ENCODE measurements at places on chromosomes 6 and 20.

DNA sequence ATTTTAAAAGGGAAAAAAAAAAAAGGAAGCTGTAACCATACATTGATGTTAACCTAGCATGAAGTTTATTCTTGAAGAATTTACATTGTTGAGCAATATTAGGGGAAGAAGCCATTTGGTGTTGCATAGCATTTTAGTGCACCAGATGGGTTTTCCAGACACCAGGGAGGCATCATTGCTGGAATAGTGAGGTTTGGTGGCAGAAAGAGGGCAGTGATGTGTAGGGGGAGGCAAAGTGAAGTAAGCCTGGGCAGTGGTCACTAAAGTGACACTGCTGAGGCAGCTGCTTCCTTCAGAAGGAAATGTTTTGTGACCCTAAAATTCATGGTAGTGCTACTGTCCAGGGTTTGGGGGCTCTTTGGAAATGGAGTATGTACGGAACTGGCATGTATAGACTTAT, 2.6 kb downstream of the TOMM6 start:
- no peak for DNase-seq

DNA sequence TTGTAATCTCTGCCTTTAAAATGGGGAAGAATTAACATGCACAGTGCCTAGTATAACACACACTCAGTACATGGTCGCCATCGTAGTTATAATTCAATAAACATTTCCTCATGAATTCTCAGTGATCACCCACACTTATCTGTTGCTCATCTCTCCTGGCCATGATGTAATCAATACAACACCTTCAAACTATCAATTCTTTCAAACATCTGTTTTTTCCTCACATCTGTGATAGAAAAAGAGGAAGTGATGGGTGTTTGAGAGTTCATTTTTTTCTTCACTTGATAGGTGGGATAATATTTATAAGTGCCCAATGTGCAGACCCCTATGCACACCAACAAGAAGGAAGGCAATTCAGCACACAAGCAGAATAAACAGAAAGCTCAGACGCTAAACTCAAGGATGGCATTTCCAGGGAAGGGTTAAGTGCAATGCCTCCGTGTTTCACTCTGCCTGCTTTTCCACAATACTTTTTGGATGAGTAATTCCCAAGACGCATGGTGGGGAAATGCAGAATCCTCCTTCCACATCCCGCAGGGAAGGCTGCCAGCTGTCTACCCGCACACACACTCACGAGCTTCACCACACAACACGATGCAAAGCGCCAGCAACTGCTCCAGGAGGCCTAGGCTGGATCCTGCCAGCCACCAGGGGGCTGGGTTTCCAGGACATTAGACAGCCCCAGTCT, 100.3 kb downstream of the GMPR start:
- no peak for DNase-seq

DNA sequence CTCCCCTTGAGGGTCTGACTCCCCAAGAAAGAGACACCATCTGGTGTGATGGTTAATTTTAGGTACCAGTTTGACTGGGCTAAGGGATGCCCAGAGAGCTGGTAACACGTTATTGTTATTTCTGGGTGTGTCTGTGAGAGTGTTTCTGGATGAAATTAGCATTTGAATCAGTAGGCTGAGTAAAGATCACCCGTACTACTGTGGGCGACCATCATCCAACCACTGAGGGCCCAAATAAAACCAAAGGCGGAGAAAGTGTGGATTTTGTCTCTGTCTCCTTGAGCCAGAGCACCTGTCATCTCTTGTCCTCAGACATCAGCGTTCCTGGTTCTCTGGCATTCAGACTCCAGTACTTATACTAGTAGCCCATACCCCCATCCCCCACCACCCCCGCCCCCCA, 7.9 kb upstream of the CNKSR3 start:
- DNase-seq = no peak

GRCh38 chr6:121666814-121667213, 231.4 kb downstream of the GJA1 start:
- no peak for DNase-seq

GRCh38 chr6:13927203-13927602, 2.5 kb downstream of the RNF182 start:
- DNase-seq = no peak

DNA sequence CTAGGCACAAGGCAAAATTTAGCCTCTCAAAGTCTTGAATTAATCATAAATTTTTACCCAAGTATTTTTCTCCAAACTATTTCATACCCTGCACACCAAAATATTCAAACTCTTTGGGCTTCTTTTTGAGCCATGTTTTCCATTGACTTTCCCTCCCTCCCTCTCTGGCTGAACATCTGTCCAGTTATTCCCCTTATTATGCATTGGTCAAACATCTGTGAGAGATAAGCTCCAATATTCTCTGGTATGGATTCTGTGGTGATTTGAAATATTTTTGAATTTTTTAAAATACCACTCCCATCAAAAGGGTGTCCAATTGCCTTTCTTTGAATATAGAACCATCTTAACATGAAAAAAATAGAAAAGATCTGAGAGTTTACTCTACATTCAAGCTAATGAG, 244.2 kb downstream of the RFPL4B start:
- DNase-seq = no peak

DNA sequence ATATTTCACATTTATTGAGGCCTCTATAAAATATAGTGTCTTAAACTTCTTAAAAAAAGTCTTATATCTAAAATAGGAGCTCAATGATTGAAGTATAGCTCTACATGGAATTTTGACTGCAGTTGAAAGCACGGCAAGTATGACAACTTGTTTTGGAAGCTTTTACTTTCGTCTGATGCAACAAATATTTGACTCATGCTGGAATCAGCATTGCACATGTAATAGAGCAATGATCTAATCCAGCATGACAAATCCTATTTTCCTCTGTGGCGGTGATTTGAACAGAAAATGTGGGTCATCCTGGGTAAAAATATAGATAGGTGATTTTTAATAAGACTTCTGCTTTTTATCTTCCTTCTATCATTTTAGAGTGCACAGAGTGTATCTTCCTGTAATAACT, 111.6 kb downstream of the TINAG start:
- DNase-seq = no peak

DNA sequence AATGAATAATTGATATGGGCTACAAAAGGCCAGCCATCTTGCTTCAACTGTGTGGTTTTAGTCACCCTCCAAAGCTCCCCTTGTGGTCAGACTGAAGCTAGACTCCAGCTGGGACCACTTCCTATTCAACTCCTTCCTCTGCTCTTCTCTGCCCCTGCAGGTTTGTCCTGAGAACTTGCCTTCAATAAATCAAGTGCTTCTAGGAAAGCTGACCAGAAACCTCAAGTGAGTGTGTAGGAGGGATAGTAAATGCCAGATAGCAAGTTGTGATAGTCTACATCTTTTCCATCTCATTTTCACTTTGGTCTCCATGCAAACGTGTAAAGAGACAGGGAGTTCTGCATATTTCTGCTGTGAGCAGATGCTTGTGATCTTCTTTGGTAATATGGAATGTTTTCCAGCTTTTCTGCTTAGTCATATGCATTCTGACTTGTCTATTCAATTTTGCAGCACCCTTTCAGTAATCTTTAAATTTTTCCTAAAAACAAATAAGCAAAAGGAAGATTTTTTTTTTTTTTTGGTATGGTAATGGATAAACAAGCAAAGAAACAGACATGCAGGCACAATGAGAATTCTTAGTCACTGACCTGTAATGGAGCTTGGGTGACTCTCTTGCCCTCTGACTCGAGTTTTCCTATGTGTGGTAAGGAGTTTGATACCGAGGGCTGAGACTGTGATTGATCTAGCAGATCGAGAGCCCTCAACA, 201.3 kb upstream of the BTBD3 start:
- no peak for DNase-seq

GRCh38 chr6:44225579-44226325, 2.4 kb downstream of the SLC29A1 start:
- DNase-seq = peak; percentile 10

- DNase-seq = no peak
These were observed 995.8 kb upstream of the FLRT3 start for GRCh38 chr20:15333170-15333569.

GRCh38 chr6:45970326-45970725, 45.3 kb downstream of the CLIC5 start:
- no peak for DNase-seq

DNA sequence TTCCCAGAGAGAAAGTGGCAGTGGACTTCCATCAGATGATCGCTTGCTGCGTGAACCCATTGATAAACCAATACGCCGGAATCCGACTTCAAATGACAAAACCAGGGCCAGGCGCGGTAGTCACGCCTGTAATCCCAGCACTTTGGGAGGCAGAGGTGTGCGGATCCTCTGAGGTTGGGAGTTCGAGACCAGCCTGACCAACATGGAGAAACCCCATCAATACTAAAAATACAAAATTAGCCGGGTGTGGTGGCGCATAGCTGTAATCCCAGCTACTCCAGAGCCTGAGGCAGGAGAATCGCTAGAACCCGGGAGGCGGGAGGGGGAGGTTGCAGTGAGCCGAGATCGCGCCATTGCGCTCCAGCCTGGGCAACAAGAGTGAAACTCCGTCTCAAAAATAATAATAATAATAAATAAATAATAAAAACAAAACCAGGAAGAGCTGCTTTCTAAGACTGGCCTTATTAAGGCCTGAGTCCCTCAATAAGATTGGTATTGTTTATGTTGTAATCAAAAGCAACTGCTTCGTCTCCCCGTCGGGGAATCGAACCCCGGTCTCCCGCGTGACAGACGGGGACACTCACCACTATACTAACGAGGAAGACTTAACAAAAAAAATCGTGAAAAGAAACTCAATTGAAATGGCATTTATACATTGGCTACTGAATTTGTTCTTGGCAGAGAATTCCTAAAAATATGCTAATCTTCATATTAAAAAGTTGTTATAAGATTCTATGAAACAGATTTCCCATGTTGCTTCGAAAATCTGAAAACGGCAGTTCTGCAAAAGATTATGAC, 110.2 kb upstream of the ZNF184 start:
- DNase-seq = no peak

- DNase-seq = peak; percentile 76
These were observed at the start of gene ULBP2 for GRCh38 chr6:149941583-149942460. ULBP2 (plus strand) TSS chr6:149942014; CDS start chr6:149942073, 59 bp downstream.

DNA sequence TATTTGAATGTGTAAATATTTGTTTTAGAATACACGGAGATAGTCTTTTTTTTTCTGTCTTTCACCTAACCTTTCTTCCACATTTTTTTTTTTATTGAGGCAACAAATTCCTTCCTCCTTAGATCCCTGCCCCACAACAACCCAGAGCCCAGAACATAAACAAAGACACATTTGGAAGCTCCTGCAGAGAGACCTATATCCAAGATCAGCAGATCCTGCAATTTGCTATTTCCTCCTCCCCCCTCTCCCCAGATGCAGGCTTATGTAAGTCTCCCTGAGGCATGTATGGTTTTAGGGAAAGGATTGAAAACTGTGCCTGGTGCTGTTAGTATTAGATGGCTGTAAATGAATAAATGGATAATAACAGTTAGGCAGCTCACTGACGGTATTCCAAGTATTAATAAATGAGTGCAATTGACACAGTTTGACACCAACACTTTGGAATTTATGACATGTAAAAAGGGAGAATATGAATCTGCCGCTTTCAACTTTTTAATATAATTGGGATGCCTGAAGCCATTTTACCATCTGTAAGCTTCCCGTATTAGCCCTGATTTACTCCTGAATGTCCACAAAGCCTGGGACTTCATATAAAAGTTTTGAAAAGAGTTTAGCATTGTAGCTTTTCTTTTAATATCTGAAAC, 608.3 kb upstream of the CITED2 start:
- no peak for DNase-seq

GRCh38 chr6:87375315-87375714, 30.7 kb downstream of the C6orf163 start:
- DNase-seq = no peak

- no peak for DNase-seq
These were observed 50.5 kb downstream of the SAMD5 start for GRCh38 chr6:147559006-147559405.

DNA sequence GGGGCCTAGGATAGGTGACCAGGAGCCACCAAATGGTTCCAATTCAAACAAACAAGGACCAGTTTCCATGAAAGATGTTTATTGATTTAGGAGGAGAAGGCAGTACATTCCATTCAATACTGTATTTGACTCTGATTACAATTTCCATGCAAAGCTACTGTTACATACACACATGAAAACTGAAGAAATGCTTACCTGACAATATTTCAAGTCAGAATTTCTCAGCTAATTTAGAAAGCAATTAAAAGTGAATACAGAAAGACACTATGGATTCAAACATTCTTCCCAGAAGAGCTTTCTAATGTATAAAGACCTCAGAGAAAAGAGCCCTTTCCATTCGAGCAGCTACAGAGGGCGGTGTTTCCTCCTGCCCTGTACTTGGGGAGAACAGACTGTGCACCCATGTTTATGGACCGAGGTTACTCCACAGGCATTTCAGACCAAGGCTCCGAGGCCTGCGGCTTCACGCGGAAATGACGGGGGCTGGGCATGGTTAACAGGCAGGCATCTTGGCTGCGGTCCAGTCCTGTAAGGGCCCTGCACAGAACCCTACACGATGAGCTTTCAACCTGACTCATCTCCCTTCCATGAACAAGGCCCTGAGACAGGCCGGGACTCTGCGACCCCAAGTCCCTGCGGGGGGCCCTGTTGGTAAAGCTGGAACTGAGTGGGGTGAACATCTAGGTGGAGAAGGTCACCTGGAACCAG, 25.7 kb upstream of the TCFL5 start:
- no peak for DNase-seq

GRCh38 chr6:79170959-79171358, 63.5 kb downstream of the HMGN3 start:
- DNase-seq = no peak

- no peak for DNase-seq
These were observed 195.9 kb downstream of the TENT5A start for GRCh38 chr6:81556551-81556950.

DNA sequence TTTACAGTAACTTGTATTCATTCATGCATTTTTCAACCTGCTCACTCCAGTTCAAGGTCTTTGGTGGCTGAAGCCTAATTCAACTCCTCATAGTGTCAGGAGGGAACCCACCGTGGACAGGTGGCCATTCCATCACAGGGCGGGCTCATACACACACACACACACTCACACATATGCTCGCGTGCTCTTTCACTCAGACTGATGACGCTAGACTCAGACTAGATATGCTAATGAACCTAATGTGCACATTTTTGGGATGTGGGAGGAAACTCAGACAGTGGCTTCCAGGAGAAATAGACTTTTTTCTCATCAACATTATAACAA, 56.7 kb downstream of the TRIM27 start:
- no peak for DNase-seq

- DNase-seq = no peak
These were observed 11.8 kb upstream of the CCN5 start for GRCh38 chr20:44703183-44703925.

- DNase-seq = peak; percentile 78
These were observed 635 bp upstream of the TENT5A start for GRCh38 chr6:81752921-81753710.
